Activated CD4-positive, alpha-beta T cell treated with anti-CD3 and anti-CD28 coated beads for 36 hours (primary cell): ENCODE measurements at places on chromosomes 1 and 21. TPM values are rescaled to one million over a fixed set of nuclear protein-coding genes. Genes with fewer than 3 reads are reported as not detected.

DNA sequence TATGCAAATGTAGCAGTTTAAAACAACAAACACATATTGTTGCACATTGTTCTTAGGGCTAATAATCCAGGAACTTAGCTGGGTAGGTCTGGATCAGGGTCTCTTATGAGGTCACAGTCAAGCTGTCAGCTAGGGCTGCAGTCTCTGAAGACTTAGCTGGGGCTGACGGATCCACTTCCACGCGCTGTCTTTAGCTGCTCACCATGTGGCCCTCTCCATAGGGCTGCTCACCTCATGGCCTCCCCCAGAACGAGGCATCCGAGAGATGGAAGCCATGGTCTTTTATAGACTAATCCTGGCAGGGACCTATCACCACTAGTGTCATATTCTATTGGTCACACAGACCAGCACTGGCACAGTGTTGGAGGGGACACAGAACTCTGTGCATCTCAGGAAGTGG is 8.7 kb upstream of the OXCT2 start:
- DNase-seq = no peak

- DNase-seq = no peak
These were observed 138.3 kb downstream of the PCNX2 start for GRCh38 chr1:233157245-233157644.

PRKAA2 gene
- not detected for total RNA-seq

S100A14 gene
- total RNA-seq = 0.14 TPM

MAP3K21 gene
- 3.1 TPM for total RNA-seq

DNA sequence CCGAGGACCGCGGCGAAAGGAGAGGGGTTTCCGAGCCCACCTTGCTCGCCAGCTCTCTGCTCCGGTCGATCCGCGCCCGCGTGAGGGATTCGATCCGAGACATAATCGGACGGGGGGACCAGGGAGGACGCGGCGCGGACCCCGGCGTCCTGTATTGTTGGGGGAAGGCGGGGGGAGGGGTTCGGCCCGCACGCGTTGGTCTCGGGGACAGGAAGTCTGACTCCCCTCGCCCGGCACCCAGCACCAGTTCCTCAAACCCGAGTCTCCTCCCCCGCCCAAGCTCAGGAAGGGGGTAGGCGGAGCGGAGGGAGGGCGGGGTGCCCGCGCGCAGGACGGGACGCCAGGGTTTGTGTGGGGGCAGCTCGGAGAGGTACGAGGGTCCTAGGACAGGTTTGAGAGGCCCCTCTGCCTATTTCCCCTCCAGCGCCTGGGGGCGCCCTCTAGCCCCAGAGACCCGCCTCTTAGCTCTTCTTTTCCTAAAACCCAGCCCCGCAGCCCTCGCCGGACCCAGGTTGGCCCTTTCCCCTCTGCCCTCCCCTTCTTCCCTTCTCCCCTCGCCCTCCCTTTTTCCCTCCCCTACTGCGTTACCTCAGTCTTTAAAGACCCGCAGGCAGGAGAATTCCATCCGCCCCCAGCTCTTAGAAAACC is at the start of gene ARHGEF2:
Gene ARHGEF2, minus strand, starts transcription at position 223 of the 648 bp plus-strand sequence. Its CDS starts 120 bp downstream, at position 103.
- peak; percentile 88 for DNase-seq

THEM5 gene
- total RNA-seq = not detected

GRCh38 chr21:16590641-16591292 is 861.0 kb downstream of the USP25 start:
- DNase-seq = no peak

GRCh38 chr1:18422076-18422777 is 58.5 kb upstream of the KLHDC7A start:
- DNase-seq = no peak

LRRC39 gene
- 0.32 TPM for total RNA-seq

DNA sequence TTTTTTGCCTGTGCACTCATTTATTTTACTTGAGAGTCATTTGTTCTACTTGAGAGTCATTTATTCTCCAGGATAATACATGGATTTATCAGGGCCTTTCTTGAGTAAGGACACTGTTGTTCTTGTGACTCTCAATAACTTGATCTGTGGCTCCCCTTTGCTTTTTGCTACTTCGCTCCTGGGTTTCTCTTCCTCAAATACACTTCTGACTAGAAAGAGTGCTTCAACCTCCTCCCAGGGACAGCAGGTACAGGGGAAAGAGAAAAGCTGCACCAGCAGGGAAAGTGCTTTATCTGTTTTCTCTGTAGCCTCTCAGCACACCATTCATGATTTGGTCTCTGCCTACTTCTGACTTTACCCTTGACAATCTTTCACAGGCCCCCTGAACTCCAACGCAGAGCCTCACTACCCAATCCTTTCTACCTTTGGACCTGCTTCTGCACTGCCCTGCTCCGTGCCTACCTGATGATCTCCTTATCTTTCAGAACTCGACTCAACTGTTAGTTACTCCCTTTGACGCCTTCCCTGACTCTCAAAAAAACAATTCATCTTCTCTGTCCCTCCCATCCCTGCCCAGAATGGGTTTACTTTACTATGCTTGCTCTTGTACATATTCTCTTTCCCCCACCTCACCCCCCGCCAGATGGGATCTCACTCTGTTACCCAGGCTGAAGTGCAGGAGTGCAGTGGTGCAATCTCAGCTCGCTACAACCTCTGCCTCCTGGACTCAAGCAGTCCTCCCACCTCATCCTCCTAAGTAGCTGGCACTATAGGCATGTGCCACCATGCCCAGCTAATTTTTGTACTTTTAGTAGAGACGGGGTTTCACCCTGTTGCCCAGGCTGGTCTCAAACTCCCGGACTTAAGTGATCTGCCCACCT is 15.6 kb upstream of the PIGM start:
- no peak for DNase-seq

DNA sequence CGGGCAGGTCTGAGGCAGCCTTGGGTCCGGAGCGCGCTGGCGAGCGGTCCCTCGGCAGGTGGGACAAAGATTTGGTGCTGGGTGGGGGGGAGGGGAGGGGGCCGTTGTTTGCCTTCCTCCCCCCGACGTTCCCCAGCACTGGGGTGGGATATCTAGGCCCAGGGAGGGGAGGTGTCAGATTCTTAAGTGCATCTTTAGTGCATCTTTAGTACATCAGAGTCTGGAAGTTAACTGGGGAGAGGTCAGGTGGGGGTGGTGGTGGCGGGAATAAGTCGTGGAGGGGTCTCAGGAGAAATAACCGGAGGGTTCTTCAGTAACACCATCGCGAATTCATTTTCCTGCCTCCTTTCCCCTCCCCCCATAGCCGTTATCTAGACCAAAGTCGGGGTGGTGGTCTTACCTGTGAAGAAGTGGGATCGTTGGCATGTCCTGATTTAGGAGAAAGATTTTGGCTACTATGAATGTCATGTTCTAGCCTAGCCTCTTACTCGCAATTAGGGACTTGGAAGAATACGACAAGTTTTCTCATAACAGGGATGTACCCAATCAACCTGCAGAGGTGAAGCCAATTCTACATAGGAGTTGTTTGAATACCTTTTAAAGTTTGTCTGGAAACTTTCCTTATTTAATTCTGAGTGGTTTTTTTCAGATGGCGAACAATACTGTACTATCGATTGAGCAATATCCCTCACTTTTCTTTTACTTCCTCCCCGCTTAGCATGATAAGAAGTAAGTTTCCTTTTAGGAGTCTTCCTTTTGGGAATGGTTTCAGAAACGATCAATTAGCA is 886 bp downstream of the ZMYM4 start:
- DNase-seq = peak; percentile 18

DNA sequence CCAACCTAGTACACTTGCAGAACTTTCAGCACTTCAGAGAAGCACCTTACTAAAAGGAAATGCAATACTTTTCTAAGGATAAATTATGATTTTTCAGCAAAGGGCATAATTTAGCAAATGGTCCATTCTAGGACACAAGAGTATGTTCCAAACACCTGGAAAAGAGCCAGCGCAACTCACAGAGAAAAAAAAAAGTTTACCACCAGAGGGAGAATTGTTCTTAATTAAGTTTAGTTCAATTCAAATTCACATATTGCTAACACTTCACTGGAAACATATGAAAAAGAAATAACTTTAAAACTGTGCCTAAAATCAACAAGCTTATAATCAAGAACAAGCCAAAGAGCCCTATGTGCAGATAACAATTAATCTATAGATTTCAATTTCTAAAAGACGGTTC is 338.1 kb downstream of the SEC16B start:
- DNase-seq = no peak

- no peak for DNase-seq
These were observed 101.9 kb upstream of the KCNE2 start for GRCh38 chr21:34261841-34262468.

- no peak for DNase-seq
These were observed 144.3 kb upstream of the C1orf21 start for GRCh38 chr1:184242507-184242943.

PTPN7 gene
- total RNA-seq = 188 TPM

- peak; percentile 34 for DNase-seq
These were observed 11.8 kb upstream of the ZFP69B start for GRCh38 chr1:40438391-40439015.

GRCh38 chr1:92504291-92505014 is 17.7 kb upstream of the GFI1 start:
- DNase-seq = no peak

BCAR3 gene
- 0.54 TPM for total RNA-seq

- peak; percentile 11 for DNase-seq
These were observed 2.2 kb upstream of the SSBP3 start for GRCh38 chr1:54408147-54409066.

BARHL2 gene
- total RNA-seq = not detected

GRCh38 chr1:167148421-167148820 is 54.5 kb downstream of the STYXL2 start:
- DNase-seq = no peak

DNA sequence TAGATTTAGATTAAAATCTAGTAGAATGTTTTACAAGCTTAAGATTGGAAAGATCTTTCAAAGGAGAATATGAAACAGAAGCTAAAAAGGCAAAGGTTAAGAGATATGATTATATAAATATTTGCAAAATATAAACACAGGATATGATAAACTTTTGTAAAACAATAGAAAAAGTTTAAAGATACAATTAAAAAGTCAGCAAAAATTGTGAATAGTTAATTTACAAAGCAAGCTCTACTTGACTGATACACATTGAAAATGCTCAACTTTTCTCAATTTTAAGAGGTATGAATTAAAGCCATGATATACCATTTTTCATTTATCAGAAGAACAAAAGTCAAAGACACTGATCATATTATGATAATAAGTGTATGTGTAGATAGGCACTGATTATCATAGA is 21.0 kb downstream of the RAB3GAP2 start:
- DNase-seq = no peak

DNA sequence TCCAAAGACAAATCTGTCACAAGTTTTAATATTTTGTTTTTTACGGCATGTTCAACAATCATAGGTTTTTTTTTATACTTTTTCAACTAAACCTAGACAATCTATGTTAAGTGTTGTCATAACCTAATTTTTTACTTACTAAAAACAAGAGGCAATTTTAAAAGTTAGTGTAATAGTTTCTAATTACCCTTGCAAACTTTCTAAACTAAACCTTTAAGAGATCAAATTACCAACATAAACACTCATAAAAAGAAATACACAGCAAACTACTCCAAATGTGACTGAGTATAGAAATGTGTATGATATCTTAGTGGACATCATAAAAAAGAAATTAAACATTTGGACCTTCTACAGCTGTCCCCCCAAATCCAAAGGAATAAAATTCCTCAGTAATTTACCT is 10.0 kb downstream of the ZNF281 start:
- no peak for DNase-seq

DNA sequence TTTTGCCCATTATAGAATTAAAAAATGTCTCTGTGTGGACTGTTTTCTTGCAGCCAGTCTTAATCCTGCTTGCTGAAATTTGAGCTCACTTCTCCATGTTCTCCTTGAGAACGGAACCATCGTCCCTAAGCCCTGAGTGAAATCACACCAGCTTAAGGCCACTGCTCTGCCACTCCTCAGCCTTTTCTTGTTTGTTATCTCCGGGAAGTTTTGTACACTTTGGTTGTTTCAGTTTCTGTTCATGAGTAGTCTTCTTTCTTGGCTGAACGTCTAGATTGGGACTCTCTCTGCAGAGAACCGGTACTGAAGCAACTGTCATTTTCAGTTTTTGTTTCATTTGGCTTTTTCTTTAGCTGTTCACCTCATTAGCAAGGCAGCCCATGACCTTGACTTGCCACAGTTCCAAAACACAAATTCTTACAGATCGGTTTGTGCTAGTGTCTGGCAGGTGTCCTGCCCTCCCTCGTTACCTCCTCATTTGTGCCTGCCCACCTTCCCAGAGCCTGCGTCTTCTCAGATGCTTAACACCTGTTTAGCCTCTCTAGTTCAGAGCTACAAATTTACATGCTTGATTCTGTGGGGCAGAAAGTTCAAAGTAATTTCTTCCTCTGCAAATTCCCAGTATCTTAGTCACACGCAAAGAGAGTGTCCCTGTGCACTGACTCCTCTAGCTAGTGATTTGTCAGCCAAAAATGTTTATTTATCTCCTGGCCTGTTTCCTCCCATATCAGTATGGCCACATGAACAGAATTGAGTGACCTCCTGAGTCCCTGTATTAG is 12.4 kb downstream of the PSEN2 start:
- DNase-seq = peak; percentile 54

DNA sequence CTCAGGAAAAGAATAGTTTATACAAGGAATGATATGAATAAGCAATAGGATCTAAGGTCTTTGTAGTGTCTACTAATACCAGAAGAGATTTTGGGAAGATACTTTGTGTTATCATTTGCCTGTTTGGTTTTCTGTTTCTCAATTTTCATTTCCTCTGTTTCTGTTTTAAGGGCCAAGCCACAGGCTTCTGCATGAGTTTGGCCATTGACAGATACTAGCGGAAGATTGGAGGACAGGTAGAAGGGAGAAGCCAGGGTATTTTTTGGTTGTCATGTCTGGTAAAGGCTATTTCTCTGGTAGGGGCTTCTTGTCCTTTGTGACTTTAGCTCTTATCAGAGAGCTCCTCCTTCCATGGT is 51.4 kb downstream of the HS2ST1 start:
- no peak for DNase-seq

GRCh38 chr1:27137544-27138075 is 17.3 kb downstream of the SLC9A1 start:
- DNase-seq = peak; percentile 57

GRCh38 chr21:36708286-36709029 is 9.5 kb downstream of the SIM2 start:
- no peak for DNase-seq

- no peak for DNase-seq
These were observed 4.6 kb downstream of the BLACAT1 start for GRCh38 chr1:205451202-205451601.

DNA sequence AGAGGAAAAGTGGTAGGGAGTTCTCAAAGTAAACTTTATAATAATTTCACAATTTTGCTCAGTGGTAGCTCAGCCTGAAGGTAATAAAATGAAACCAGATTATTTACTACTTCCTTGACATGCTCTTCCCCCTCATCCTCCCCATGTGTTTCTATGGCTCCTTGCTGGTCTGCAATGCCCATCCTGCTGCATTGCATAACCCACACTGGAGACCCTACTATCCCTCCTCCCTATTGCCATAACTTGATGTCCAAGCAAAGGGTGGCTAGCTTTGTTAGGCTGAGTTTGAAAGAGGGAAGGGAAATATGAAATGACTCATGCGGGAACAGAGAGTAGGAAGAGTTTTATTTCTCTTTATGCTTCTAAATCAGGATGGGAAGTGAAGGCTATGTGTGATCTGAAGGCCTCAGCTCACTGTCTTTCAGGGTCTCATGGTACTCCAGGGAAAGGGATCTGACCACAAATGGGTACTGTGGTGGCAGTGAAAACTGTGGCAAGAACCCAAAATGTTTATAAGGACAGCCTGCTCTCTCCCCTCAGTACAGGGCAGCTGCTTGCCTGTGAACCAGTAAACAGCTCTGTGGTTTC is 36.4 kb upstream of the HSD17B7 start:
- DNase-seq = no peak

KANK4 gene
- not detected for total RNA-seq

- DNase-seq = no peak
These were observed 54.4 kb upstream of the SCAF4 start for GRCh38 chr21:31786164-31786920.
